ENCODE measurements at places on chromosomes 11 and 22. TPM values are rescaled to one million over a fixed set of nuclear protein-coding genes. Genes with fewer than 3 reads are reported as not detected.

GRCh38 chr11:75056814-75057213 is 39.9 kb downstream of the OR2AT4 start:
- DNase-seq = no peak

Gene SLC5A1
- not detected for total RNA-seq

DNA sequence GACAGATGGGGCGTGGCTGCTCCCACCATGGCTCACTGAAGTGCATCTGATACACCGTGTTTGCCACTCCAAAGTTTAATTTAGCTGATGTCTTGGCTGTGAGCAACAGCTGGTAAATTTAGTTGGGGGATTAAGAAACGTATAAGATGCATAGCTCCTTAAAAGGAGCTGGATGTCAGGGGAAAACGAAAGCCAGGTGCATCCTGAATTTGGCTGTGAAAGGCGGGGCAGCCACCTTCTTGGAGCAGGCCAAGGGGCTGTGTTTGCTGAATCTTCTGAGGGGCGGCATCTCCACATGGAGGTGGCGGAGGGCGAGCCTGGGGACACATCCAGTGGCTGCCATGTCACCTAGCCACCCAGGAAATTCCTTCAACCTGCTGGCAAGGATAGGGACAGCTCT is 20.7 kb upstream of the NCF4 start:
- DNase-seq = no peak

GRCh38 chr11:66264914-66265313 is 3.5 kb upstream of the RAB1B start:
- no peak for DNase-seq

Gene API5
- 68.4 TPM for total RNA-seq

DNA sequence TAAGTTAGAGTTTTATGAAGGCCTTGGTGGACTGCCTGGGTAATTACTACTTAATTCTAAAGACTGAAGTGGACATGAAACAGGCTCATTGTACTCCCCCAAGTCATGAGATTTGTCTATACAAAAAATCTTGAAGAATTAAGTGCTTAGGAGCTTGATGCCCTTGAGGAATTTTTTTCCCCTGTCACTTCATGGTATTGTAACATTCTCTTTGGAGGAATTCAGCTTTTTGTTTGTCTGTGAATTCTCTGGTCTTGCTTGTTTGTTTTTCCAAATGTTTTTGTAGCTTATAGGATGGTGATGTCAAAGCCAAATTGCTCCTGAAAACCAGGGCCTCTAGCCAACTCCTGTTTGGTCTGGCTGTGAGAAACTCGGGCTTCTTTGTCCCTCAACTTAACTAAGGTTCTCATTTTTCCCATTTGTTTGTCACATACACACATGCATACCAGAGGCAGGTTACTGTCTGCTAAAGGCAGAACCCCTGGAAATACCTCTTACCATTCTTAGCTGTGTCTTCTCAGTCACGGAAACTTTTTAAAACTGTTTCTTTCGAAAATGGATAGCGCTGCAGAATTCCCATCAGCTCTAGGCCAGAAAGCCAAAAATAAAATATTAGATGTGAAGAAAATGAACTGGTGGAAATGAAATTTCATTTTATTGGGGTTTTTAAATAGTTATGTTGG is 66.9 kb downstream of the AMOTL1 start:
- DNase-seq = peak; percentile 11

Gene APOL3
- total RNA-seq = not detected

GRCh38 chr22:24517446-24517845 is 22.3 kb downstream of the UPB1 start:
- DNase-seq = no peak

DNA sequence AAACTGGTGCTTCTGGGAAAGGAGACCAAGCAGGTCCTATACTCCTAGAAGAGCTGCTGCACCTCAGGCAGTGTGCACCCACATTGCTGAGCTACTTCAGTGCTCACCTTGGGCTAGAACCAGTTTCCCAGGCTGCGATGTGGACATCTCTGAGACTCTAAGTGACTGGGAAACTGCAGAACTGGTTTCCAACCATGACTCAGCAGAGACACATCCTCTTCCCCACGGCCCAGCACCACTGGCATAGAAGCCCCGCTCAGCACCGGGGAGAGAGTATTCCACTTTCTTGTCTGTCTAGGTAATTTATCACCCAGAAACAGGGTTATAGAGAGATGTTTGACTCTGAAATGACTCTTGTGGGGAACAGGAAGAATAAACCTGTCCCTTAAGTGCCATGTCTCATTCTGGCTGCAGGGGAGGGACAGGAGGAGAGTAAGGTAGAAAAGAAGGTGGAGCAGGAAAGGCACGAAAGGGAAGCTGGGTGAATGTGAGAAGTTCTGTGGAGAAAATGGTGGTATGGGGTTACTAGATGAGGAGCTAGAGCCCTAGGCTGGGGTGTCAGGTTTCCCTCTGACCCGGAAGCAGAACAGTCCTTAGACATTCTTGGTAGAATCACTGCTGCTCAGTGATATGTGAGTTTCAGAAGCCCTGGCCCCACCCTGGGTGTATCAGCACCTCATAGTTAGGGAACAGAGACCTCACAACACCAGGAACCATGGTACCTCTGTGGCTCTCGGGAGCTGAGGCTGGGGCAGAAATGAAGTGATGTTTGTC is 340.4 kb upstream of the NCAM1 start:
- no peak for DNase-seq

Data from NCI-H460 (cell line).